ENCODE measurements at places on chromosomes 4 and X. TPM values are rescaled to one million over a fixed set of nuclear protein-coding genes. Genes with fewer than 3 reads are reported as not detected.

The CPLX1 gene
- total RNA-seq = 0.30 TPM

The TRPC3 gene
- 2.2 TPM for total RNA-seq

The SCML2 gene
- total RNA-seq = 5.7 TPM

- H3K4me1 ChIP-seq = no peaks in the 10 kb centered on the region
- no peaks in the 10 kb centered on the region for H3K27me3 ChIP-seq
- no peaks in the 10 kb centered on the region for H3K36me3 ChIP-seq
Measured at GRCh38 chrX:134599184-134599914, 58.9 kb downstream of the PLAC1 start.

GRCh38 chrX:120137439-120137838 is 21.0 kb upstream of the RHOXF2 start:
- DNase-seq = no peak
- no peak overlapping the region for H3K4me3 ChIP-seq
- no peaks in the 10 kb centered on the region for H3K27me3 ChIP-seq

The TEC gene
- 1.2 TPM for total RNA-seq

GRCh38 chr4:172035562-172035961 is 222.4 kb downstream of the GALNTL6 start:
- H3K4me1 ChIP-seq = no peaks in the 10 kb centered on the region
- no peak for DNase-seq
- no peaks in the 10 kb centered on the region for H3K36me3 ChIP-seq

GRCh38 chr4:144667500-144667899 is 21.5 kb downstream of the HHIP start:
- no peak overlapping the region for H3K4me3 ChIP-seq
- no peaks in the 10 kb centered on the region for H3K27me3 ChIP-seq
- no peaks in the 10 kb centered on the region for H3K36me3 ChIP-seq
- no peaks in the 10 kb centered on the region for H3K4me1 ChIP-seq
- no peak overlapping the region for H3K27ac ChIP-seq

DNA sequence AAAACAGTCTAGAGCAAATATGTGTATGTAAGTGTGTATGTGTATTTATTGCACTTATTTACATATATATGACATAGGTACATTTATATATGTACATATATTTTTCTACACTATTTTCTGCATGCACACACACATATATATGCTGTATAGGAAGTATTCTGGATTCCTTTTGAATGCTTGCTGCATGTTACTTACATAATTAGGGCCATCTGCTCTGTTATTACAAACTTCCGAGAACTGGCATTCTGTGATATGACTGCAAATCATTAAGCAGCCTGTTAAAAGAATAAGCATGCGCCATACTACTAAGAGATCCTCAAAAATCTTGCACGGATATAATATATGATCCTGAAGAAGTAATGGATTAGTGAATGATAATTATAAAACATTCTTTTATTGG is 1157.6 kb upstream of the TENM3 start:
- H3K27me3 ChIP-seq = no peaks in the 10 kb centered on the region
- no peak overlapping the region for H3K4me3 ChIP-seq
- no peak for DNase-seq
- no peaks in the 10 kb centered on the region for H3K36me3 ChIP-seq
- no peak overlapping the region for H3K27ac ChIP-seq
- H3K4me1 ChIP-seq = no peaks in the 10 kb centered on the region

DNA sequence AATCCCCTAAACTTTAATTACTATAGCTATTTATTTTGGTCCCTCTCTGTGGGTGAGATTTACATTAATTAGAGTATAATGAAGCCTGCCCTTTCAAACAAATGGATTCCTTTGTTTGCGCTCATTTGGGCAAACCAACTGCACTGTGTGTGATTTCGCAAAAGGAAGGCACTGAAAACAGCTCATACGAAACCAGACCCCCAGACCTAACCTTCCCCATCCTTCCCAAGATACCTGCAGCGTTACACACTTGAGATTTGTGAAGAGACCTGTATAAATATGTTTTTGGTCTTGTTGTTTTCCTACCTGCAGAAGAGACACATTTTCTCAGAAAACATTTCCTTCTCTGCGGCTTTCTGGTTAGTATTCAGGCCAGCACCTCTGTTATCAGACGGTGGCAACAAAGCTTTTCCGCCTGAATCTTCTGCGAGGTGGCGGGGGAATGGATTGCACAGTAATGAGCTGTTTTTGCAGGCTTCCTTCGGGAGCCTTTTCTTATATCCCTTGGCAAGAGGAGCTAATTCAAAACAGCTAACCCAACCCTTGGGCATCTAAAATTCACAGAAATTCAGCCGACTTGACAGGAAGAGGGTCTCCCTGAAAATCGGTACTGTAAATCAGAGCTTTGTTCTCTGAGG is 47.6 kb downstream of the CBLL2 start:
- no peaks in the 10 kb centered on the region for H3K36me3 ChIP-seq
- no peak overlapping the region for H3K4me3 ChIP-seq
- no peak for DNase-seq
- H3K4me1 ChIP-seq = no peaks in the 10 kb centered on the region
- H3K27ac ChIP-seq = no peak overlapping the region

The TGIF2LX gene
- total RNA-seq = not detected

- H3K27ac ChIP-seq = peak within 1 kb of the TSS; percentile 89
- peak within 1 kb of the TSS; percentile 59 for H3K4me3 ChIP-seq
- peaks cover 30% of the 10 kb centered on the region for H3K4me1 ChIP-seq
- H3K36me3 ChIP-seq = no peaks in the 10 kb centered on the region
- no peaks in the 10 kb centered on the region for H3K27me3 ChIP-seq
Measured at GRCh38 chr4:53591372-53591892, at the start of gene LNX1. Gene LNX1, minus strand, starts transcription at chr4:53591486. Its CDS starts 17,484 bp downstream, at chr4:53574002.

DNA sequence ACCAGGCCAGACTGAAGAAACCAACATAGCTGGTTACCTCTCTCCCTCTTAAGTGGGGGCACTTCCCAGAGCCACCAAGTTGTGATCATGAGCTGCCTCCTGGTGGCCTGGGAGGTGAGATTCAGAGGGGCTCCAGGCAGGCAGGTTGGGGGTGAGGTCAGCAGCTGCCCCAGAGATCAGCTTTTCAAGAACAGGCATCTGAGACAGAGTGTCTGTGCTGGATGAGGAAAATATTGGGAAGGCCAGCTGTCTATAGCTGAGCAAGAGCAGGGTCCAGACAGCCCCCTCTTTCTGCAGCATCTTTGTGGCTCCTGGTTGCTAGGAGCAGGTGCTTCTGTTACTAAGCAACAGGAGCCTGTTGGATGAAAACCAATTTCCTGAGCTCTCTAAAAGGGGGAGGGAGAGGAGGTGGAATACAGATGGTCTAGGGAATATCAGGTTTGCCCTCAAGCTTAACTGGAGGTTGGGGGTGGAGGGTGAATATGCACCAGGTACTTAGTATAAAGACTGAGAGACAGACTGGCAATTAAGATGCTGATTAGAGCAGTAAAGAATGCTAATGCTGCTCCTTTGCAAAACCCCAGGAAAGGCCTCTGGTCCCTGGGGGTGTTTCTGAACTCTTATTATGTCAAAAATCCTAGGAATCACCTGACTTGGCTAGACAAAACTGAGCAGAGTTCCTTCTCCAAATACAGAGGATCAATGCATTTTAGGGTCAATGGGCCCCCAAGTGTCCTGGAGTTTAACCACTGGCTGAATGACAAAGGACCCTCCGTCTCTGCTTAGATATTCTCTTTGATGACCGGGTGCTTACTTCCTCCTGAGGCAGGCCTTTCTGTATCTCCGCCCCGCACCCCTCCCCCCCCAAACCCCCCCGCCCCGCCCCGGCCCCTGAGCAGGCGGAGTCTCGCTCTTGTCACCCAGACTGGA is 21.4 kb downstream of the ZCCHC13 start:
- H3K4me1 ChIP-seq = no peaks in the 10 kb centered on the region
- no peak overlapping the region for H3K27ac ChIP-seq
- no peaks in the 10 kb centered on the region for H3K27me3 ChIP-seq
- no peak for DNase-seq
- no peak overlapping the region for H3K4me3 ChIP-seq

GRCh38 chr4:74105656-74106280 is 6.8 kb upstream of the CXCL2 start:
- no peaks in the 10 kb centered on the region for H3K27me3 ChIP-seq
- H3K4me1 ChIP-seq = peaks cover 39% of the 10 kb centered on the region
- DNase-seq = peak; percentile 19

GRCh38 chr4:57151481-57151880 is 41.3 kb upstream of the IGFBP7 start:
- no peaks in the 10 kb centered on the region for H3K4me1 ChIP-seq
- H3K36me3 ChIP-seq = no peaks in the 10 kb centered on the region
- DNase-seq = no peak
- H3K27ac ChIP-seq = no peak overlapping the region

DNA sequence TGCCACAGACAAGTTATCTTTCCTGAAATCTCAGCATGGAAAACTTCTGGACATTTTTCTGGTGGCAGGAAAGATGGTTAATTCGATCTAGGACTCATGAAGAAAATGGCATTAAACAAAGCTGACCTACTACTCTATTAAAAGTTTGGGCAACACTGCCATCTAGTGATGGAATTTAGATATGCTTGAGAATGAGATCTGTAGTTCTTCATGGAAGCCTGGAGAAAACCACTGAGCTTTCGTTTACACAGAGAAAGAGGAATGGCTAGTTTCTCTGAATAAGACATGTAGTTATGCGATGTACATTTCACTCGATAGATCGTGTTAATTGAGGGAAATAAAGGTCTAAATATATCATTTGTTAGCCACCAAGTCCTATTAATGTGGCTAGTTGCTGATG is 51.7 kb upstream of the CHRDL1 start:
- H3K4me1 ChIP-seq = no peaks in the 10 kb centered on the region
- no peaks in the 10 kb centered on the region for H3K36me3 ChIP-seq
- H3K27me3 ChIP-seq = no peaks in the 10 kb centered on the region
- DNase-seq = peak; percentile 75
- H3K27ac ChIP-seq = no peak overlapping the region
- no peak overlapping the region for H3K4me3 ChIP-seq

GRCh38 chrX:123927845-123928244 is 33.7 kb upstream of the STAG2 start:
- H3K27me3 ChIP-seq = no peaks in the 10 kb centered on the region
- DNase-seq = no peak
- H3K36me3 ChIP-seq = no peaks in the 10 kb centered on the region
- no peaks in the 10 kb centered on the region for H3K4me1 ChIP-seq
- H3K4me3 ChIP-seq = no peak overlapping the region
- H3K27ac ChIP-seq = no peak overlapping the region

The CT55 gene
- total RNA-seq = not detected

GRCh38 chr4:20251796-20252655 is at the start of gene SLIT2:
Gene SLIT2, plus strand, starts transcription at chr4:20251905. Its CDS starts 1,911 bp downstream, at chr4:20253816.
- peaks cover 5% of the 10 kb centered on the region for H3K4me1 ChIP-seq
- H3K4me3 ChIP-seq = peak within 1 kb of the TSS; percentile 83

The EGFL6 gene
- 115 TPM for total RNA-seq

GRCh38 chr4:64250061-64250460 is 159.2 kb downstream of the TECRL start:
- no peaks in the 10 kb centered on the region for H3K36me3 ChIP-seq
- no peaks in the 10 kb centered on the region for H3K4me1 ChIP-seq
- H3K27ac ChIP-seq = no peak overlapping the region
- no peak for DNase-seq

DNA sequence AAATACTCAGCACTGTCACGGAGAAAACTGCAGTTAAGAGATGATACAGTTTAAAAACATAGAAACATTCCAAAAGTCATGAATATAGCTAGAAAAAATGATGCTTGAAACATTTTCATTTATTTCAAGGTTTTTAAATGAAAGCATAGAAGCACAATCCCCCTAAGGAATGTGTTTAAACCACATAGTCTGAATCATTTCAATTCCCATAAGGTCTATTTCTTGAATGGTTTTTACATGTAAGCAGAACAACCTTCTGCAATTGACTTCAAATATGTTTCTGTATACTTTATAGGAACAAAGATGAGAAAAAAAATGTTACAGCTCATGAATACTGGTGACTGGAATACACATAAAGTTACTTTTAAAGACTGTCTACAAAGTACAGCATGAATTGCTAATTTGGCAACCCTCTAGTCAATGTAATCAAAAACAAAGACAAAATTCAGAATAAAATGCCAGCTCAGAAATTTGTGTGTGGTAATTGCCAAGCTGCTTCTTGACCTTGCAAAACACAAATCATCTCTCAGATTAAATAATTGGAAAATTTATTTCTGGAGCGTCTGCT is 886.4 kb upstream of the ADGRL3 start:
- no peak for DNase-seq
- no peaks in the 10 kb centered on the region for H3K4me1 ChIP-seq
- no peak overlapping the region for H3K4me3 ChIP-seq

The IL13RA2 gene
- total RNA-seq = 0.17 TPM

The NHSL2 gene
- total RNA-seq = 1.3 TPM

DNA sequence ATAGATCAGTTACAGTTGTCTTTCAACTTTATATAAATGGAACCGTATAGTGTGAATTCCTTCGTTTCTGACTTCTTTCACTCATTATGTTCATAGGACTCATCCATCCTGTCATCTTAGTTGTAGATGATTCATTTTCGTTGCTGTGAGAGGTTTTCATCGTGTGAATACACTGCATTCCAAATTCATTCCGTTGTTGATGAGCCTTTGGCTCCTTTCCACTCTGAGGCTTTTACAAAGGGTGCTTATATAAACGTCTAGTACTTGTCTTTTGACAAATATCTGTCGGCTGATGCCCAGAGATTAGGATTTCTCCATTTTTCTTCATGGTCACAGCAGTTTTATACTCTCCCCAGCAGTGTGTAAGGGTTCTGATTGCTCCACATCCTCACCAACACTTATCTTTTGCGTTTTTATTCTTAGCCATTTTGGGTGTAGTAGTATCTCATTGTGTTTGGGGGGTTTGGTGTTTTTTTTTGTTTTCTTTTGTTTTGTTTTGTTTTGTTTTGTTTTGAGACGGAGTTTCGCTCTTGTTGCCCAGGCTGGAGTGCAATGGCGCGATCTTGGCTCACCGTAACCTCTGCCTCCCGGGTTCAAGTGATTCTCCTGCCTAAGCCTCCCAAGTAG is 48.6 kb downstream of the LRP2BP start:
- H3K27ac ChIP-seq = no peak overlapping the region
- H3K4me3 ChIP-seq = no peak overlapping the region
- H3K4me1 ChIP-seq = no peaks in the 10 kb centered on the region
- no peaks in the 10 kb centered on the region for H3K36me3 ChIP-seq
- no peaks in the 10 kb centered on the region for H3K27me3 ChIP-seq

DNA sequence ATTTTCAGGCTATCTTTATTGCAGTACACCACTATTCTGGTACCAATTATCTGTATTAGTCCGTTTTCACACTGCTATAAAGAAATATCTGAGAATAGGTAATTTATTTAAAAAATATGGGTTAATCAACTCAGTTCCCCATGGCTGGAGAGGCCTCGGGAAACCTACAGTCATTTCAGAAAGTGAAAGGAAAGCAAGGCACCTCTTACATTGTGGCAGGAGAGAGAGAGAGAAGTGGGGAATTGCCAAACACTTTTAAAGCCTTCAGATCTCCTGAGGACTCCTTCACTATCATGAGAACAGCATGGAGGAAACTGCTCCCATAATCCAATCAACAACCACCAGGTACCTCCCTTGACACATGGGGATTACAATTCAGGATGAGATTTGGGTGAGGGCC is 54.7 kb downstream of the AMER1 start:
- H3K36me3 ChIP-seq = no peaks in the 10 kb centered on the region
- H3K27me3 ChIP-seq = no peaks in the 10 kb centered on the region
- DNase-seq = no peak

GRCh38 chrX:7927259-7928167 is at the start of gene PNPLA4:
Gene PNPLA4, minus strand, starts transcription at chrX:7927413. Its CDS starts 1,294 bp downstream, at chrX:7926119.
- peak within 1 kb of the TSS; percentile 94 for H3K27ac ChIP-seq
- H3K4me3 ChIP-seq = peak within 1 kb of the TSS; percentile 32
- peak; percentile 89 for DNase-seq
- no peaks in the 10 kb centered on the region for H3K27me3 ChIP-seq
- no peaks in the 10 kb centered on the region for H3K36me3 ChIP-seq

- H3K4me1 ChIP-seq = peaks cover 17% of the 10 kb centered on the region
- H3K27me3 ChIP-seq = no peaks in the 10 kb centered on the region
- H3K36me3 ChIP-seq = no peaks in the 10 kb centered on the region
- H3K27ac ChIP-seq = no peak overlapping the region
- H3K4me3 ChIP-seq = no peak overlapping the region
Measured at GRCh38 chr4:8006471-8006870, 66.8 kb upstream of the AFAP1 start.

Measured in hepatocyte (in vitro differentiated cells).